ENCODE measurements at places on chromosomes 7 and 10.

GRCh38 chr7:135253851-135254771 is 20.5 kb downstream of the STRA8 start:
- no peak for DNase-seq

- no peak for DNase-seq
These were observed 97.3 kb downstream of the DNAH11 start for GRCh38 chr7:21640105-21640504.

GRCh38 chr10:97086530-97086929 is 99.2 kb downstream of the SLIT1 start:
- DNase-seq: no peak

DNA sequence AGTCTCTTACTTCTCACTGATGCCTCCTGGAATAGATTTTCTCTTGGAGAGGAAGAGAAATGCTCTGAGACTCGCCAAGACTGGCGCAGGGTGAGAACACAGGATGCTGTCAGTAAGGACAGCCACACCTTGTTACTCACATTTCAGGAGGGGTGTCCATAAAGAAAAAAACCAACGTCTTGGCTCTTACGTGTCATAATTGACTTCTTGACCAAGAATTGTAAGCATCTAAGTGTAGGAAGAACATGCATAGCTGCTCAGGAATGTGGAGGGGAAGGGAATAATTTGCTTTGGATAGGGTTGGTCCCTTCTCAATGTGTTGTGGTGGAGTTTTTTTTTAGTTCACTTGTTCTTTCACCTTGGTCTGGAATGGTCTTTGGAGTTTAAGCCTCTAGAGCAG is 43.8 kb upstream of the ZNF438 start:
- DNase-seq: no peak

Data from activated CD4-positive, alpha-beta T cell treated with anti-CD3 and anti-CD28 coated beads, Interleukin-2, amount 50 U/mL, for 4 hours (primary cell).